ENCODE measurements at places on chromosomes 6 and 20.

- no peak for DNase-seq
These were observed 26.6 kb upstream of the SRSF6 start for GRCh38 chr20:43431134-43431519.

DNA sequence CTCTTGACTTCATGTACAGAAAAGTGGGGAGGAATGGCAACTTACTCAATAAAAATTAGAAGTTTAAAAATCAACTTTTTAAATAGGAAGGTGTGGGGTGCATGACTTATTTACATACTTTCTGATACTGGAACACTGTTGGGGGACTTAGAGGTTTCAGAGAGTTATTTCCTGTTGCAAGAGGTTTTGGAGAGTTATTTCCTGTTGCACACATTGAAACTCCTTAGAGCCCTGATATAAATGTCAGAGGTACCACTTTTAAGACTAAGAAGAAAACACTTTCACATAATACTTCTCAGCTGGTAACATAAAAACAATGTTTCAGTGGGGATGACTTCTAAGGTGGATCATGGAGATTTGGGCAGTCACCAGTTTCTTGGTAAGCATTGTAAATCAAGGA, 579.9 kb downstream of the MMUT start:
- no peak for DNase-seq

DNA sequence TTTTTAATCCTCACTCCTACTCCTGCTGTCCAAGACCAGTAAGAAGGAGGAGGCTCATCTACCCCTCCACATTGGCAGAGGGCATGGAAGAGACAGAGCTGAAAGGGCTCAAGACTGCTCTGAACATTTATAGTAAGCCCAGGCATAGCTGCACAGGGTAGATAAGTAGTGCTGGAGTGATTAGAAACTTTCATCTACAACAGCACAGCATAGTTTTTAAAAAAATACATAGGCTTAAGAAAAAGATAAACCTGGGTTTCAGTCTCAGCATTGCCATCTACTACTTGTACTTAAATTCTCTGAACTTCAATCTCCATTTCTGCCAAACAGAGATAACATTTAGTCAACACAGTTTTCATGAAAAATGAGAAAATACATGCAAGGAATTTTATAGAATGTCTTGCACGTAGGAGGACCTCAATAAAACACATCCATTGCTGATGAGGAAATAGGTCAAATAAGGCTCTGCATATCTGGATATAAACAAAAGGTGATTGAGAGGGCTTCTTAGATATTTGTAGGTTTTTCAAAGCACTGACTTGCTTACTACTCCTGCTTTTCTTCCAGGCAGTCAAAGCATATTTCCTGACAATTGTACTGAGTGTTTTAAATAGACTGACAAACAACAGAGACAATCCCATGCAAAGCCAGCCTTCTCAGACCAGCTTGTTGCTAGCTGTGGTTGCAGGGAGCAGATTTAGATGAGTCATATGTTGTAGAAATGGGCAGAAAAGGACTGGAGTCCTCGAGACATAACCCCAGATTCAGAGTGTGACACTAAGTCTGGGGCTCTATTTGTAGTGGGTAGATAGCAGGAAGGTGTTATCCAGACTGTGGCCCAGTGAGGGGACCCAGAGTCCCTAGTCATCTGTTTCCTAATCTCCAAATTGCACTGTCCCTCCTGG, 107.4 kb upstream of the TAB2 start:
- DNase-seq, result no peak

DNA sequence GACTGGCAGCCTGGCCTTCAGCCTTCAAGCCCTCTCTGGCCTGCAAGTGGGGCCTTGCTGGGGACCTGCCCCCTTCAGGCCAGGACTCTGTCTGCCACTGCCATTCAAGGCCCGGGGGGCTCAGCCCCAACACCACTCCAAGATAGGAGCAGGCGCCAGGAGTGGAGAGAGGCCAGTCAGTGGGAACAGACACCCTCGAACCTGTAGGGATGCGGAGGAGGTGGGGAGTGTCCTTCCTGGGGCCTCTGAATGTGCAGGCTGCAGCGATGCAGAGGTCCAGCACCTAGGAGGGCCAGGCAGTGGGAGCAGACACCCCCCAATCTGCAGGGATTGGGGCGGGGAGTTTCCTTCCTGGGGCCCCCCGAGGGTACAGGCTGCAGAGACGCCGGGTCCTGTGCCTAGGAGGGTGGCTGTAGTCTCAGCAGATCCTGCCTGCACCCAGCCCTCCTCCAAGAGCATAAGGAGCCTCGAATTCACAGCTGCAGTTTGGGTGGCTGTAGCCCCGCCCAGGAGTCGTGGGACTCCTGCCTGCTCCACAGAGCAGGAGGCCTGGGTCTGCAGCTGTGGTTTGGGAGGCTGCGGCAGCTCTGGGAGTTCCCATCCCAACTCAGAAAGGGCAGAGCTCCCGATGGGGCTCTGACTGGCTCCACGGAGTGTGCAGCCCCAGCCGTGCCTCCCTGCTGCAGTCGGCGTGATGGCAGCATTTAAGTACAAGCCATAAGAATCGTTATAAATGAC, 33.1 kb downstream of the NR2E1 start:
- DNase-seq, result no peak

GRCh38 chr6:78231002-78231401, 578.2 kb downstream of the MEI4 start:
- no peak for DNase-seq

DNA sequence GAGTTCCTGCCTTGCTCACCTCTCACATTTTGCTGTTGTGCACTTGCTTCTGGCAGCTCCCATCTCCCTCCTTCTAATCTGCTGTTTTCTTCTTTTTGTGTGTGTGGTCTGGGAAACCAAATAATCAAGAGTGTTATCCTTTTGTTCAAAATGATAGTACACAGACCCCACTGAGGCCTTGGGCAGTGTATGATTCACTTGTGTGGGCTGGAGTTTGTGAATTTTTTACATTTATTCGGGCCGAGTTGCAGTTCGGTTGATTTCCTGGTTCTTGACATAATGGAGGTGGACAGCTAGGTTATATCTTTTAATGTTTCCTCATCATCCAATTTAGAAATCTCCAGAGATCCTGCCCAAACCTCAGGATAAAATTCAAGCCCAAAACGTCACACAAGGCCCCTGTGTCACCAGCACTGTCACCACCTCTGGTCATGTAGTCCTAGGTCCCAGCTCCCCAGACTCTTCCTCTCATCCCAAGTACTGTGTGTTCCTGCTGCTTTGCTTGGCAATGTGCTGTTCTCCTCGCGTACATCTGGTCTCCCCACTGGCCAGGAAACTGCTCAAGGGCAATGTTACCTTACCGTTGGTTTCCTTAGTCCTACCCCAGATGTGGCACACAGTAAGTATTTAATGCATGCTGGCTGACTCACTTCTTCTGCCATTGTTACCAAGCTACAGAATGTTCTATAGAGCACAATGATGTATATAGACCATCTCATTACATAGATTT, 55.7 kb upstream of the PHACTR2 start:
- DNase-seq, result no peak

DNA sequence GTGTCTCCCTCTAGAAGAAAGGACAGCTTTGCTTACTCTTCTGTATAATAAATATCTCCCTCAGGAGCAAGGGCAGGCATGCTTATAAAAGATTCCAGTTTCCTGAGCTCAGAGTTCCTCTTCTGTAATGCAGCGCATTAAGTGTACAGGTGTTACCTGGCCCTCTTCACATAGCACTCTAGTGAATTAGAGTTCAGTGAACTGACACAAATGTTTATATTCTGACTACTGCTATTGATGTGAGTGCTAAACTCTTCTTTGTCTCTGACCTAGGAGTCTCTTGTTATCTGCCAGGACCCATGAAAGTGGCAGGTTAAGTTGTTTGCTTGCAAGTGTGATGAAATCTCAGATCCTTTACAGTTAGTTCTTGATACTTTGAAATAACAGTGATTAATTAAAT, 33.5 kb downstream of the CYB5R4 start:
- no peak for DNase-seq

GRCh38 chr6:113574147-113574546, 283.0 kb upstream of the MARCKS start:
- no peak for DNase-seq

- no peak for DNase-seq
These were observed 98.6 kb downstream of the DACT2 start for GRCh38 chr6:168221000-168221399.

DNA sequence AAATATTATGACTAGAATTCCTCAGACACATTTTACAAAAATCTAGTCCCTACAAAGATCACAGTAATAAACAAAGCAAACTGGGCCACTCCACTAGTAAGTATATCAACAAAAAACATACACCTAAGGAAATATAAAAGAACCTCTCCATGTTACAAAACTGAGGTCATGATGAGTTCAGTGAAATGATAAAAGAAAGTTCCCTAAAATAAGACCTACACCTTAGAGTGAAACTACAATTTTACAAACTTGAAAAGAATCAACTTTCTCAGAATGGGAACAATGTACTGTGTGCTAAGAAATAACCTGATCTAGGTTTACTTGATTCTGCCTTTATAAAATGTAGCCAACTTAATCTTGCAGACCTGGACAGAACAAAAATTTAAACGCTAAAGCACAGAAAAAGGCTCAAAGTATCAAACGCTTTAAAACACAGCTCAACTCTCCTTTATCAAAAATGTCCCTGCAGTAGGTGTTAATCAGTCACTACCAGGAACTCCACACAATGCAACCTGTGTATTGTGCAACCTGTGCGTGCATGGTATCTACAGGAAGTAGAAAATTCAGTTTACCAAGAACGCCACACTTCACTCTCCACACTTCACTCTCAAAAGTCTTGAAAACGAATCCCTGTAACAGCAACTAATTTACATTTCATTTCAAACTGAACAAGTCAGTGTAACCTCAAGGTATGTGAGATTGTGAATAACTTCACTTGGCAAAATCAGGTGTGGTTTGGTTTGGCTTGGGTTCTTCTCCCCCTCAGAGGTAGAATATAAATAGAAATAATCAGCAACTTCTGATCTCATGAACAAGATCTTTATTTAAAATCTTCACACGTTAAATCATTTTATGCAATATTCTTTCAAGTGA, 1.8 kb downstream of the RALGAPA2 start:
- DNase-seq, result no peak

DNA sequence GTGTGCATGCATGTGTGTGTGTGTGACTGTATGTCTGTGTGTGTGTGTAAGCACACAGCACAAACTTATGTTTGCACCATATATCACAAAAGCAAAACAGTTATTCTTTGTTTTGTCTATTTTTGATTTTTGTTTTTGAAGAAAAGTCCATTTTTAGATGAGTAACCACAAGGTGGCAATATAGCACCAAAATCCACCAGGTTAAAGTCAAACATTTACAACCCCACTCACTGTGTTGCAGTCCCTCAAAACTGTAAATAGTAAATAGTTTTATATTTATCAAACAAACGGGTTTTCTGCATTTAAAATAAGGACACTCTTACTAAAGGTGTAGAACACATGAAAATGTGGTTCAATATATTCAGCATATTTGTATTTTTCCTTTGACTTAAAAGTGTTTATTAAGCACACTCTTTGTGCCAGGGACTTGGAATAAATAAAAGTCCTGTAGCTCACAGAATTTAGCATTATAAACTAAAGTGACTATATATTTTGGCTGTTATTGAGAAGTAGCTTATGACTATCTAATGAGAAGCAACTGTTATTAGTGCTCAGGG, 118.5 kb downstream of the GFRAL start:
- DNase-seq, result no peak

- no peak for DNase-seq
These were observed 12.4 kb upstream of the ZSCAN9 start for GRCh38 chr6:28212510-28213212.

GRCh38 chr6:41784581-41785171, 2.8 kb upstream of the TOMM6 start:
- DNase-seq, result no peak

- DNase-seq, result no peak
These were observed 598.3 kb upstream of the HS3ST5 start for GRCh38 chr6:114941078-114941477.

GRCh38 chr6:108762394-108762793, 85.8 kb upstream of the ARMC2 start:
- no peak for DNase-seq

DNA sequence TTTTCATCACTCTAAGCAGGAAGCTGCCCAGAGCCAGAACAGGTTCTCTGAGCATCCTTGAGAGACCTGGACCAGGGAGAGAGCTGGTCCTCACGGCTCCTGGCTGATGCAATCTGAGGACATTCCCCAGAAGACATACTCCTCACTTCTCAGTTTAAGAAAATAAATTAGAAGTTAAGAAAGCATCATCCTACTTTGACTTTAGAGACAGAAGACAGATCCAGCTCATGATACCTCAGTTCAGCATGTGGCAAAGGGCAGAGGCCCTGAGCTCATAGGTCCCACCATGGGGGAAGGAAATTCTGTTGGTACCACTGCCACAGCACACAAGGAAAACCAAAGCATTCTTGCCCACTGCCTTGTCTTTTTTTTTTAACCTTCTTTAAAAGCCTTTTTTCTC, 378.1 kb upstream of the JARID2 start:
- no peak for DNase-seq

DNA sequence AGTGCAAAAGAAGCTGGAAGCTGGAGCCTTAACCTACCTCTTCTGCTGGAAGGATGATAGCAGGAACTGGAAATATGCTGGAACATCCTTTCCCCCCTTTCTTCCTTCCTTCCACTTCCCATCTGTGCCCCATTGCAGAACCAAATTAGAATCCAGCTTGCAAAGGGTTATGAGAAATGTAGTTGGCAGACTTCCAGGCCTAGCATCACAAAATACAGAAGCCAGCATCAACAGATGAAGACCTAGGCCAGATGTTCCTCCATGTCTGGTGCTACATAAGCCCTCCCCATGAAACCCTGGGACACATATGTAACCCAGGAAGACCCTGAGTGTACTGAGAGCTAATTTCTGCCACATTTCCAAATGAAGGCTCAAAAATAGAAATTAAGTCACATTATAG, 40.0 kb upstream of the TFAP2B start:
- no peak for DNase-seq

GRCh38 chr6:162219266-162219665, 508.3 kb downstream of the PRKN start:
- DNase-seq, result no peak

GRCh38 chr20:1371830-1372539, 20.9 kb downstream of the FKBP1A start:
- DNase-seq, result no peak

DNA sequence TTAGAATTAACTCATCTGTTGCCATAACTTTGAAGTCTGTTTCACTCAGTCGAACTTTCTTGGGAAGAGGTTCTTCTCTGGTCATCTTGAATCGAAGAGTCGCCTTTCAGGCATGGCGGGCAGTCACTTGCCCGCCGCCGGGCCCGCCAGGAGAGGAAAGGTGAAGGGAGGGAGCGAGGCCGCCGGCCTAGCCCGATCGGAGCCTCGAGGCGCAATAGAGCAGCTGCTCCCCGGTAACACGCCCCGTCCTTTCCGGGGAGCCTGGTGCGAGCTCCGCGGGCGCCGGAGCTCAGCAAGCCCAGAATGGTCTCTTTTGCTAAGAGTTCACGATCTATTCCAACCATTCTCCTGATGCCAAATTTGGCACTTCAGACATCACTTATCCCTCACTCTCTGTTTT, 591.8 kb downstream of the TFAP2B start:
- no peak for DNase-seq
